Neural progenitor cell (in vitro differentiated cells): ENCODE measurements at places on chromosomes 12 and 14. TPM values are rescaled to one million over a fixed set of nuclear protein-coding genes. Genes with fewer than 3 reads are reported as not detected.

DNA sequence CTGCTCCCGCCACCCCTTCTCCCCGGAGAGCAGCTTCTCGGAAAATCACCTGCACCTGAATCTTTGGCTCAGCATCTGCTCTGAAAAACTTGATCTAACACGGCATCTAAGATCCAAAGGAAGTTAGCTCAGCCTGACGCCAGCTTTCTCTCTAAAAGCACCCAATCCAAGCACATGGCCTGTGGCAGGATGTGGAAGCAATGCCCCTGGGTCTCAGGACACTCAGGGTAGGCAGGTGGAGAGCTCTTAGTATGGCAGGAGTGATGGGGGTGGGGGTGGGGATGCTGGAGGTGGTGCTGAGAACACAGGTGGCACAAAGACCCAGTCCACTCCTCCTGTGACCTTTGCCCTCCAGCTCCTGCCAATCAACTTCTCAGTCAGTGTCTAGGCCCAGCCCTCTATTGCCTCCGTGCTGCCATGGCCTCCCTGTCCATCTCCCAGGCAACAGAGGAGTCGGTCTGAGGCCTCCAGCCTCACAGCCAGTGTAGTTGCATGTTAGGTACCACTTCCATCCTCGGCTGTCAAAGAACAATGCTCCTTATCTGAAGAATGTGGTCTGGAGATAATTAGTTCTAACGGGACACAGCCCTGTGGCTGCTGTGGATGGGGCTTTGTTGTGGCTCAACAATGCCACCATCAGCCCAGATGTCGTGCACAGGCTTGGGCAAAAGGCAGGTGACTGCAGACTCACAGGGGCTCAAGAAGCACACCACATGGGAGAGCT lies 180.0 kb upstream of the C14orf180 start:
- DNase-seq: peak; percentile 54

GRCh38 chr14:22820731-22821130 lies 5.5 kb upstream of the SLC7A7 start:
- DNase-seq: no peak

The PTCSC3 gene
- not detected in 2 replicates for total RNA-seq

GRCh38 chr14:97948841-97949240 lies 1151.7 kb downstream of the VRK1 start:
- DNase-seq: no peak

DNA sequence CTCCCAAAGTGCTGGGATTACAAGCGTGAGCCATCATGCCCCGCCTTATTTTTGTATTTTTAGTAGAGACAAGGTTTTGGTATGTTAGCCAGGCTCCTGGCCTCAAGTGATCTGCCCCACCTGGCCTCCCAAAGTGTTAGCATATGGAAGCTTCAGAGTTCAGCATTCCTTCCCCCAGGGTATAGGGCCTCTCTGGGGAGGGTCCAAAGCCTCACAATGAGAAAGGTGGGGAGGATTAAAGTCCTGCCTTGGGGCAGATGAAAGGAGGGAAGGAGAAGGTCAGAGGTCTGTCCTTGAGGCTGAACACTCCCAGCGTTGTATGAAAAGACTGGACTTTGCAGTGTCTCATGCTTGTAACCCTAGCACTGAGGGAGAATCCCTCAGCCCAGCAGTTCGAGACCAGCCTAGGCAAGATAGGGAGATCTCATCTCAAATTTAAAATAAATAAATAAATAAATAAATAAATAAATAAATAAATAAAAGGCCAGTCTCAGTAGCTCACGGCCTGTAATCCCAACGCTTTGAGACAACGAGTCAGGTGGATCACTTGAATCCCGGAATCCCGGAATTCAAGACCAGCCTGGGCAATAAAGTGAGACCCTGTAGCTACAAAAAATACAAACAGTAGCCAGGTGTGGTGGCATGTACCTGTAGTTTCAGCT lies 22.0 kb upstream of the RCOR1 start:
- DNase-seq: no peak

- DNase-seq: no peak
Measured at GRCh38 chr14:30264161-30264560, 294.8 kb upstream of the G2E3 start.

The SLC38A2 gene
- total RNA-seq: 259 and 348 TPM in 2 replicates

- peak; percentile 66 for DNase-seq
Measured at GRCh38 chr12:57803319-57803893, 15.1 kb downstream of the AVIL start.

- no peak for DNase-seq
Measured at GRCh38 chr12:57039016-57039798, 10.7 kb downstream of the MYO1A start.

The MDGA2 gene
- total RNA-seq: 0.77 and 1.0 TPM in 2 replicates

DNA sequence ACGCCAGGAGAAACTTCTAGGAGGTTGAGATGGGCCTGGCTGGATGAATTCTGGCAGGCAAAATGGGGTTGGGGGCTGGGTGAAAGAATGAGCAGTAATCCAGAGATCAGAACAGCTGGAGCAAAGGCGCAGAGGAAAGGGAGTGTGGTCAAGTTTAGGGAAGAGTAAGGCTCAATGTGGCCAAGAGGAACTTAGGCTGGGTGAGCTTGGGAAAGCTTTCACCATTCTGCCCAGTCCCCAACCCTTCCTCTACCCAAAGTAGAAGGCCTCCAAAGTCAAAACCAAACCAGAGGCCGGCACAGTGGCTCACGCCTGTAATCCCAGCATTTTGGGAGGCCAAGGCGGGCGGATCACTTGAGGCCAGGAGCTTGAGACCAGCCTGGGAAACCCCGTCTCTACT lies 10.2 kb upstream of the RABGGTA start:
- DNase-seq: no peak

DNA sequence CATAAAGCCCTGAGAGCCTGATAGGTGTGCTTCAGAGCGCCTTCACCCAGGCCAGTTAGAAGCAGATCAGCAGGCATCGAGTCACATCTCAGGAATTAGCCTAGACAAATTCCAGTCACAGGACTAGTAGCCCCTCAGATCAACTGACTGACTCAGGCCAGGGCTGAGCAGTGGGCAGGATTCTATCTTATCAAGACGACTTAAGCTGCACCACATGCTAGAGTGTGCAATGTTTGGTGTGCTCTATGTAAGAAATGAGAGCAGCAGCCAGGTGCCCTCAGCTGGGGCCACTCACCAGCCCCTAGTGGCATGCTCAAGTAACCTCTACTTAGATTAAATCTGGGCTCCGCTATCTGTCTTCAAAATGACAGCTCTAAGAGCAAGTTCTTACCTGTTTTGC lies 19.7 kb upstream of the NGB start:
- DNase-seq: no peak

The SRGAP1 gene
- 1.5 and 3.0 TPM in 2 replicates for total RNA-seq

DNA sequence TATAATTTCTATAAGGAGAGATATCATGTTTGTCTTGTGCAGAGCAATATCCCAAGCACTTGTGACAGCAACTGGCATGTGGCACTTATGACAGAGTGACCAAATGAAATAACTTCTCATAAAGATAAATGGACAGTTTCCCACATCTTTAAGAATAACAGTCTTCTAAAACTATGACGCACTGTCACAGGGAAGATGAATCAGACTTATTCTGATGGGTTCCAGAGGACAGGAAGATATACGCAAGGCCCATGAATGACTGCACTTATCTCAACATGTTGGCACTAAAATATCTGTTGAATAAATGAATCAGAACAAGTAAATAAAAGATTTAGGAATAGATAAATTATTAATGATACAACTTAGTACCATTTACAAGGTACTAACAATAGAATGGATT lies 465.8 kb upstream of the SYT1 start:
- DNase-seq: no peak

The CKAP4 gene
- total RNA-seq: 58.7 and 64.3 TPM in 2 replicates

GRCh38 chr12:24822121-24822899 lies 126.6 kb downstream of the BCAT1 start:
- no peak for DNase-seq

- DNase-seq: peak; percentile 38
Measured at GRCh38 chr14:77106666-77107065, 8.6 kb downstream of the CIPC start.

GRCh38 chr14:75153295-75153694 lies 23.1 kb downstream of the TMED10 start:
- peak; percentile 10 for DNase-seq

The LUM gene
- 0.19 TPM in 1 of 2 replicates, not detected in the other for total RNA-seq

GRCh38 chr14:68250927-68251768 lies 431.6 kb downstream of the RAD51B start:
- DNase-seq: no peak
